ENCODE measurements at places on chromosomes 12 and 14.

- DNase-seq, result no peak
Measured at GRCh38 chr12:124028555-124028925, 55.5 kb downstream of the ZNF664 start.

DNA sequence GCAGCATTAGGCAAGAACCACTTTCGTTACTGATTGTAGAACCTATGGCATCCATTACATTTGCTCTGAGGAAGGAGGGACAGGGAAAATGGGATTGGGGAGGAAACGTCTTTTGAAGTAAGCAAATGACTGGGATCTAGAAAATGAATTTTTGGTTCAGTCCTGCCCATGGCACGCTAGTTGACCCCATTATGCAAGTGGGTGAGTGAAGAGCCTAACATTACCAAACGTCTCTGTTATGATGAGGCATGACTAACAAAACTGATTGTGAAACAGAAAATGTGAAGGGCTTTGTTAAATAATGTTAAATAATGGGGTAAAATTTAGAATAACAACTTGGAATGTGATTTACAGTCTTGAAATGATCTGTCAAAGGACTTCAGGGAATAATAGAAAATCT lies 38.9 kb downstream of the CPSF2 start:
- no peak for DNase-seq

DNA sequence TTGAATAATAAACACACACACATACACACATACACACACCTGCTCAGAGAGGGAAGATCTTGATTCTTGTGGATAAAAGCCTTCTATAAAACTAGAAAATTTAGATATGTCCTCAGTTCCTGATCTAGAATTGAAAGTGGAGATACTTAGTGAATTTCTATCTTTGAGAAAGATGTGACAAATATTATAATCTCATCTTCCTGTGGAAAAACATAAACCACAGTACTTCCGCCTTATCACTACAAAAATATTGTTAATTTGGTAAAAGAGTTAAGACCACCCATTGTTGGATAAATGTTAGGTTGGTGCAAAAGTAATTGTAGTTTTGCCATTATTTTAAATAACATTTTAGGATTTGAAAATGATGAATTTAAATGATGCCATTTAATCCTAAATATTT lies at the start of gene KLRK1:
Gene KLRK1 (minus strand): TSS at position 138 of the 400 bp plus-strand sequence. CDS start 1,231 bp downstream, outside the sequence.
- no peak for DNase-seq

- no peak for DNase-seq
Measured at GRCh38 chr14:50000380-50001150, 107.7 kb downstream of the ARF6 start.

DNA sequence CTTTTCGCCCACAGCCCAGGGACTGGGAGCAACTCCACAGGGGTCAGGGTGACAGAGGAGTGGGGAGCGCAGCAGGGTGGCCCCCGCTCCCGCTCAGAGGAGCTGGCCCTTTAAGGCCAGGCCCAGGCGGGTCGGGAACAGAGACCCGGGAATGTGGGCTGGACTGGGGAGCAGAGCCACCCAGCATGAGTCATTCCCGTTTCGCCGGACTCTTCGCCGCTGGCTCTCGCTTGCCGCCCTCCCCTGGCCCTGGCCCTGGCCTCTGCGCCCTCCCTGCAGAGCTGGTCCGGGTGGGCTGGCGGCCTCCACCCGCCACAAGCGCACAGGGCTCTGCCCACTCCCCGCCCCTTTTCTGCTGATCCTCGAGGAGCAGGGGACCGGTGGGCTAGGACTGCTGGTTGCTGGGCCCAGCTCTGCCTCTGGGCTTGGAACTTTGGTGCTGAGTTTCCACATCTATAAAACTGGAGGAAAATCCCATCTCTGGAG lies 92.8 kb downstream of the NINJ2 start:
- DNase-seq, result no peak

- DNase-seq, result no peak
Measured at GRCh38 chr12:80946591-80946990, 8.9 kb upstream of the LIN7A start.

DNA sequence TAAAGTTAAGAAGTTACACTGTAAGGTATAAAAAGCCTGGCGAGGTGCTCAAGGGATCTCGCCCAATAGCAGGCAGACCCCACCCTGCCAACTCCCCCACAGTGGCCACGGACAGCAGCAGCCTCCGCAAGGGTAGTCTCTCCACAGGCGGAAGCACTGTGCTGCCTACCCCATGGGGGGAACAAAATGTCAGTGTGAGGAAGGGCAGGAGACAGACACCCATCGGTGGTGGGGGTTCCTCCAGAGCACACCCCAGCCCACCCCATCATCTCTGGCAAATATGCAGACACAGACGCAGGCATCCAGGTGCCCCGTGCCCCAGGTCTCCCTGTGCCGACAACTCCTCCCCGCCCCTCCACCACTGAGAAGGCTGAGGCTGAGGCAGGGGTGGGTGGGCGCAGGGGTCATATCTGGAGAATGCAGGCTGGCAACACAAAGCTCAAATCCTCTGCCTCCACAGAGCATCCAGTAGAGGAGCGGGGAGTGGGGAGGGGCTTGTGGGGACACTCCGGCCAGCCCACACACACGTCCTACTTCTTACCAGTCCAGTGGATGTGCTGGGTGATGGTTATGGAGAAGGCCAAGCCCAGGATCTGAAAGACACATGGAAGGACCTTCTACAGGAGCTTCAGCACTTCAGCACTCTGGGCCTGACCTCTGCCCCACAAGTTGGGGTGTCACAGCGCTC lies 68.3 kb upstream of the DDX11 start:
- no peak for DNase-seq

DNA sequence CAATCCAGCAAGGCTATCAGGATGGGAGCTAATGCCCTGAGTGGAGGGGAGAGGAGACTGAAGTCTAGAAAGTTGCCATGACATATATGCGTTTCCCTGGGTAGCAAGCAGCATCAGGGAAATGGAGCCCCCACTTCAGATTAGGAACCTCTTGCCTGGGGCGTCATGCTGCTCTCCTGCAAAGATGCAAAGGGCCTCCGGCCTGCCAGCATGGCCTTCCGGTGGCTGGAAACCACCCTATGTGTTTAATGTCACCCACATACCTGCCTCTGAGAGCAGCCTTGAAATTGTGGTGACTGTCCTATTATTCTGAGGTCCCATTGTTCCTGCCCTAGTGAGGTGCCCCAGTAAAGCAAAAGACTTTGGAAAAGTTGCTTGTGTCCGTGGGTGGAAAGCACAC lies 10.0 kb upstream of the IFI27L2 start:
- DNase-seq, result no peak

DNA sequence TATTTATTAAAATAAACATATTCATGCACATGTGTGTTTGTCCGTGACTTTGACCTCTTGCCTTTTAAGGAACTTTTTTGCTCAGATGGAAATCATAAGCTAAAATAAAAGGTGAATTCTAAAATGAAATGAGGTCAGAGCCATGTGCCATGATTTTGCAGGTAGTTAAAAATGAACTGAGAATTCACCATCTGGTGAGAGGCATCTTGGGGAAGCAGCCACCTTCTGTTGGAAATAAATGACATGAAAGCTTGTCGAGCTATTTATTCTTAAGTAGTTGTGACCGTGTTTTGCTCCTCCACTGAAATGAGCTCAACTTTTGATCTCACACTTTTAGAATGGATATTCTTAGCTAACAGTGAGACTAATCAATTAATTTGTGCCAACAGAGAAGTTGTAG lies 56.8 kb upstream of the CNOT2 start:
- DNase-seq, result no peak
